ENCODE measurements at places on chromosomes 6 and 20. TPM values are rescaled to one million over a fixed set of nuclear protein-coding genes. Genes with fewer than 3 reads are reported as not detected.

SAMD10 gene
- 12.7 TPM for total RNA-seq

LRFN2 gene
- total RNA-seq, result not detected

IPCEF1 gene
- 0.70 TPM for total RNA-seq

DNA sequence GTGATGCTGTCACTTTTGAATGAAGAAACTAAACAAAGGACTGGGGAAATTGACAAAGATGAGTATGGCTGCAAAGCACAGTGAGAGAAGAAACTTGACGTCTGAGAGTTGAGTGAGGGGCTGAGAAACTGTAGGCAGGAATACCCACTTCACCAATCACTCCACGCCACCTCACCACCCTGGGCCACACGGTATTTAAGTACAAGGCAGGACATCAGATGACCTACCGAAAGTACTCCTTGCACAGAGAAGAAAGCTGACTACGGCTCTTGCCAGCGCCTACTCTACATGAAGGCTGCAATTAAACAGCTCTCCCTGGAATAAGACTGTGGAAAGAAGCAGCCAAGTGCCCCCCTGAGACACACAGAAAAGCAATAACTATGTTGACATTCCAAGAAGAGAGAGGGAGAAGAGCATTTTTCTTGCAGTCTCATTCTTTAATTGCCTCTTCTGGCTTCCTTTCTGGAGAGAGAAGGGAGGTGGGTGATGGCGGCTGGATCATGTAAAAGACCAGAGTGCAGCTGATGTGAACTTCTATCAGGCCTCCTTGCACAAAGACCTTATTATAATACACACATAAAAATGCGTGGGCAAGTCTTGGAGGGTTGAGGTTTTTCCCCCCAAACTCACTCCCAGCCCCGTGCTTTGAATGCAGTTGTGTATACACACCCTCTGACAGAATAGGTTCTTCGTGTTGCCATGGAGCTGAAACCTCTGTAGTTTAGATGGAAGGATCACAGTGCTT is 44.6 kb downstream of the HIVEP2 start:
- DNase-seq, result no peak
- peaks cover 14% of the 10 kb centered on the region for H3K4me1 ChIP-seq
- H3K4me3 ChIP-seq, result no peak overlapping the region
- H3K27ac ChIP-seq, result no peak overlapping the region

DNA sequence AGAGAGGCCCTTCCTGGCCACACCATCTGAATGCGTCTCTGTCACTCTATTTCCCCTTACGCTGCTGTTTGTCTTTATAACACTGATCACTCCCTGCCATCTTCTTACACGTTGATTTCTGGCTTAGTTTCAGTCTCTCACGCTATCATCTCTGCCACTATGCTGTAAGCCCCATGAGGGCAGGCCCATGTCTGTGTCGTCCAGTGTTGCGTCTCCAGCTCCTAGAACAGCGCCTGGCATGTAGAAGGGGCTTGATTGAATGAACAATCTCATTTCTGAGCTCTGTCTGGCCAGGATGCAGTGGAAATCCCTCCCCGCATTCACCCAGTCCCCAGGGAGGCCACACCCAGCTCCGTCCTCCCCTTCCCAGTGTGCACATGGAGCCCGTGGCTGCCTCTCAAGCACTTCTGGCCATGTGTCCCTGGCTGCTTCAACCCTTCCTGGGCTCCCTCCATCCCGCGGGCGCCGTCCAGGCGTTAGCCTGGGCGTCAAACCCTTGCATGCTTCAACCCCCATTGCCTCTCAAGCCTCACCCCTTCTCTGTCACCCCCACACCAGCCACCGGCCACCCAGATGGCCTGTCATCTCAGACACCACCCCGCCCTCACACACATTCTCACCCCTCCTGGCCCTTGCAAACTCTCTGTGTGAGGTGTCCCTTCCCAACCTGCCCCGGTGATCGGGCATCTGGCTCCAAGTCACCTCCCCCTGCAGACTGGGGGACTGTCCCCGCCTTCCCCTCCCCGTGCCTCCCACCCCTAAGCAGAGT is 71.1 kb downstream of the SRC start:
- no peak for DNase-seq
- no peak overlapping the region for H3K4me3 ChIP-seq
- H3K27me3 ChIP-seq, result peaks cover 6% of the 10 kb centered on the region
- H3K27ac ChIP-seq, result no peak overlapping the region
- H3K36me3 ChIP-seq, result no peaks in the 10 kb centered on the region

DNA sequence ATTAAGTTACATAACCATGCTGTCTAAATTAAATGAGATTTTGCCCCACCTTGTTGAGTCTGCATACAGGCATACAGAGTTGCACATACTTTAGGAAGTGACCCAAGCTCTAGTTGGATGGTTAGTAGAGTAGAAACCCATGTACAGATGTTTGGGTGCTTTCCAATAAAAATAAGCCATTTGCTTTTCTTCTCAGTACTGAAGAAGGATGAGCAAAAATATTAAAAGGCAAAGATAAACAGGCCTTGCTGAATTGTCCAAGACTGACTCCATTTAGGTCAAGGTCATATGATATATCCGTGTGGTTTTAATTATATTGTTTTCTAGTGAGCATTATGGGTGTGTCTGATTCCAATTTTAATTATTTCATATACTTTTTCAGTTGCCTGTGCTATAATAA is 589.4 kb downstream of the RFPL4B start:
- no peak overlapping the region for H3K4me3 ChIP-seq
- H3K4me1 ChIP-seq, result peaks cover 12% of the 10 kb centered on the region
- no peak overlapping the region for H3K27ac ChIP-seq
- H3K36me3 ChIP-seq, result no peaks in the 10 kb centered on the region

- no peak for DNase-seq
- H3K27me3 ChIP-seq, result no peaks in the 10 kb centered on the region
- H3K4me1 ChIP-seq, result no peaks in the 10 kb centered on the region
- H3K27ac ChIP-seq, result no peak overlapping the region
These were observed 96.1 kb downstream of the MAFB start for GRCh38 chr20:40592941-40593340.

DNA sequence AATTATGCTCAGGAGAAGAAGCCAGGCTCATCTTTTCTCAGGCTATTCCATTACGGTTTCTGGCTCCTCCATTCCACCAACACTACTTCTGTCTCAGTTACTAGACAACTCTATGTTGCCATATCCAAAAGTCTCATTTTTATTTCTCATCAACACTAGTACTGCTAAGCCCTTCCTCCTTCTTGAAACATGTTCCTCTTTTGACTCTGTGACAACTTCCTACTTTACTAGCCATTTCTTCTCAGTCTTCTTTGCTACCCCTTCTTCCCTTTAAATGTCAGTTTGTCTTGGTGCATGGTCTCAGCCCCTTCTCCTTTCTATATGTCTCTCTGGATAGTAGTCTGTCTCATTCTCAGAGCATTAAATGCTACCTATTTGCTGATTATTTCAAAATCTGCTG is 7.1 kb upstream of the ADGRG6 start:
- no peaks in the 10 kb centered on the region for H3K4me1 ChIP-seq
- no peak overlapping the region for H3K4me3 ChIP-seq
- no peaks in the 10 kb centered on the region for H3K36me3 ChIP-seq
- DNase-seq, result peak; percentile 8

DNA sequence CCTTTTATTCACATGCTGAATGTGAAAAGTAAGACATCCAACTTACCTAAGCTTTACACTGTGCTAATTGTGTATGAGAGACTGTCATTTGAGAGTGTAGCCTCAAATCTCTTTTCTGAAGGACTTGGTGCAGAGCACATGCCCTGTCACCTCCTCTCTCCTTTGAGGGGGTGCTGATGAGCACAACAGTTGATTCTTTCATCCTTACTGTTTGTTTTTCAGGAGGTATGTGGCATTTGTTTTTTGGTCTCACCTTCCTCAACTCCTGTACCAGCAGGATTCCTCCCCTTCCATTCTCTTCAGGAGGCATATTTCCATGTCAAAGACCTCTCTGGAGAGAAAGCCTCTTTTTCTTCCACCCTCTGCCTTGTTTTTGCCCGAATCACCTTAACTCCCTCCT is 252.6 kb upstream of the CITED2 start:
- no peak overlapping the region for H3K27ac ChIP-seq
- H3K27me3 ChIP-seq, result no peaks in the 10 kb centered on the region
- DNase-seq, result no peak

GRCh38 chr6:71199736-71200135 is 88.9 kb upstream of the OGFRL1 start:
- H3K4me1 ChIP-seq, result no peaks in the 10 kb centered on the region
- no peak overlapping the region for H3K27ac ChIP-seq
- no peak for DNase-seq
- no peaks in the 10 kb centered on the region for H3K27me3 ChIP-seq

DNA sequence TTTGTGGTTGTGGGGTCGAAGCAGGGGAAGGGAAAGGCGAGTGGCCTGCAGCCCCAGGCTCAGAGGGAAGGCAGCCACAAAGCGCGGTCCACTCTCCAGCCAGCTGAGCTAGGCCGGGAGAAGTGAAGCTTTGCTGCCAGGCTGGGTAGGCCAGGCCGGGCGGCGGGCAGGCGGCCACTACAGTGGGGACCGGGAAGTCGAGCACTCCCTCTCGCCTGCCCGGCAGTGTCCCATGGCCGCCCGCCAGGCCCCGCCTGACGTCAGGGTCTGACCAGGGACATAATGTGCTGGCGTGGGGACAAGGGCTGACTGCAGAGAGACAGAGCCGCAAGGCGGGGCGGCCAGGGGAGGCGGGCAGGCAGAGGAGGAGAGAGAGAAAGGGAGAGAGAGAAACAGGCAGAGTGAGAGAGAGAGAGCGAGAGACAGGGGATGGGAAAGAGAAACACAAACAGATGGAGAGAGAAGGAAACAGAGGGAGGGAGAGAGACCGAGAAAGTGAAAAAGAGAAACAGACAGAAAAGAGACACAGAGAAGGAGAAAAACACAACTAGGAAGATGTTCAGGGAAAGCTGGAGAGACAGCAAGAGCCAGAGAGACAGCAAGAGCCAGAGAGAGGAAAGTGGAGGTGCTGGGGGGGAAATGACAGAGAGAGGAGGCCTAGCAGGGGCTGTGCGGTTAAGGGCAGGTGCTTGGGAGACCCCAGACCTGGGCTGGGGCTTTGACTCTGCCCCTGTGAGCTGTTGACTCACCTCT is 94.5 kb upstream of the PTPN1 start:
- no peak overlapping the region for H3K27ac ChIP-seq
- no peak for DNase-seq
- no peaks in the 10 kb centered on the region for H3K36me3 ChIP-seq
- no peak overlapping the region for H3K4me3 ChIP-seq
- H3K4me1 ChIP-seq, result no peaks in the 10 kb centered on the region
- H3K27me3 ChIP-seq, result peaks cover 3% of the 10 kb centered on the region

DNA sequence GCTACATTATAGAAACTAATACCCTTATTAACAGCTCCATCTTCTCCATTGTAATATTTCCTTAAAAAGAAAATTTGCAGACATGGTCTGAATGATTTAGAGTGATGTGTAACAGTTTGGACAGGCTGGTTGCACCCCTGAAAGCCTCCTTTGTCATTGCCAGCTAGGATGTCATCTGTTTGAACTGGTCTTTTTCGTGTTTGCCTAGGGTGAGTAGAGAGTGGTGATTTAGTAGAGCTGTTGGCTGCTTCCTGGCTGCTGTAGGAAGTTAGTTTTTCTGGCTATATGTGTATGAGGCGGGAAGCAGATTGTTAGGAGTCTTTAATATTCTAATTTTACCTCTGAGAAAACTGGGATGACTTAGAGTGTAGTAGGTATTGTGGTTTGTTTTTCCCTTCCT is 101.1 kb downstream of the ZFAND3 start:
- no peaks in the 10 kb centered on the region for H3K36me3 ChIP-seq
- DNase-seq, result no peak
- H3K27me3 ChIP-seq, result no peaks in the 10 kb centered on the region
- peaks cover 21% of the 10 kb centered on the region for H3K4me1 ChIP-seq

DNA sequence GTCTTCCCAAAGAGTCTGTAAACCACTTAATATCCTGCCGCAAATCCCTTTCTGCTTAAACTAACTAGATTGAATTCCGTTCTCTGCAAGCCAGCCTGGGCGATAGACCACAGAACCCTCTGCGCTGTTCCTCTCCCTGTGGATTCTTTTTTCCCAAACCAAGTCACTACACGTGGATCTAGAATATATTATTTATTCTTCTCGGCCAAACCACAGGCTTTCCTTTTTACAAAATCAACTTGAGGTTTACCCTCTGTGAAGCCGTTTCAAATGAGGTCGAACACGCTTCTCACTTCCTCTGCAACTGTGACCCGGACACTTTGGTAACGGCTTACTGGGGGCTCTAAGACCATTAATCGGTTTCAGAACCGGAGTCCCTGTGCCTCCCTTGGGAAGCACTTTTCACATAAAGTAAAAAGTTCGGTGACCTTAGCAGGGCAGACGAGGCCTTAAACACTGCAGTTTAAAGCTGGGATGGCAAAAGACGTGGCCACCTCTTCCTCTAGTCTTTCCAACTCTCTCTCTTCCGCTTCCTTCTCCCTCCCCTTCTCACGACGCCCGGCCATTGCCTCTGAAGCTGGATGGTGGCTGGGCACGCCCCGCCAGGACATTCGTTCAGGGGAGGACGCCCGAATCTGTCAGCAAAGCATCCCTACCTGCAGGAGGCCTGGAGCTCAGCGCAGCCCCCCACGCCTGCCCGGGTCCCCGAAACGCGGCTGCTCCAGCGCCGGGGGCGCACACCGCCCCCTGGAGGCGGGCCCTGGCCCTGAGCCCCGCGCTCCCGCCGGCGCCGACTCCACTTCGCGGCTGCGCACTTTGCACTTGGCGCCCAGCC is 55.0 kb upstream of the FOXC1 start:
- H3K36me3 ChIP-seq, result no peaks in the 10 kb centered on the region
- peaks cover 8% of the 10 kb centered on the region for H3K27me3 ChIP-seq
- H3K27ac ChIP-seq, result peak overlapping the region; percentile 6
- H3K4me3 ChIP-seq, result peak overlapping the region; percentile 59

DNA sequence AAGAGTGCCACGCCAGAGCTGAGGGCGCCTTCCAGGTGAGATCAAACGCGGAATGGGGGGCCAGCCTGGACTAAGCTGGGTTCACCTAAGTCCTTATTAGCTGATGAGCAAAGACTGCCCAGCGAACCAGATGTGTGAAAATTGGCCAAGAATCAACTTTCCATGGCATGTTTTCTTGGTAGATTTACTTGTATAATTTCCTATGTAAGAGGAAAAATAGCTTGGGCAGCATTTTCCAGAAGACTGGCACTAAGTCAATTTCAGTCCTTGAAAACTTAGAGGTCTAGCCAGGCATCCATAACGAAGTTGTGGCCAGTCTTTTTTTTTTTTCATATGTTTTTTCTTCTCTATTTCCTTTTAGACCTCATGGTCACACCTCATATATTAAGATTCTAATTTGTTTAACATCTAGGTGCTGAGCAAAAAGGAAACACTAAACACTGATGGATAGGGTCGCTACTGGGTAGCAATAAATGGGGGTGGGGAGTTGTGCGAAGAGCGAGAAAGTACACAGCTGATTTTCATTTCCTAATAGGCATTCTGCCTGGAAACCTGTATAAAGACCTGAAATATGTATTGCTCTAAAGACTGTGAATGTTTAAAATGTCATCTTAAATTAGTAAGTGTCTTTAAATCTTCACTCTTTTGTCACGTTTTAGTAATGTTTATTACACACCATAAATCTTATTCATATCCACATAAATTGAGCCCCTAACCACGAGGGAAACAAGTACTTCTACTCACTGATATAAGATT is 188.8 kb downstream of the CD83 start:
- no peaks in the 10 kb centered on the region for H3K27me3 ChIP-seq
- no peaks in the 10 kb centered on the region for H3K36me3 ChIP-seq
- no peak for DNase-seq
- H3K4me1 ChIP-seq, result peaks cover 8% of the 10 kb centered on the region
